ENCODE measurements at places on chromosomes 5 and 9.

- DNase-seq, result peak; percentile 59
Measured at GRCh38 chr9:109401169-109401989, 80.5 kb upstream of the EPB41L4B start.

- DNase-seq, result no peak
Measured at GRCh38 chr5:138936968-138937345, 61.8 kb upstream of the LRRTM2 start.

GRCh38 chr5:141889282-141889871 lies 11.2 kb upstream of the PCDH1 start:
- DNase-seq, result no peak

DNA sequence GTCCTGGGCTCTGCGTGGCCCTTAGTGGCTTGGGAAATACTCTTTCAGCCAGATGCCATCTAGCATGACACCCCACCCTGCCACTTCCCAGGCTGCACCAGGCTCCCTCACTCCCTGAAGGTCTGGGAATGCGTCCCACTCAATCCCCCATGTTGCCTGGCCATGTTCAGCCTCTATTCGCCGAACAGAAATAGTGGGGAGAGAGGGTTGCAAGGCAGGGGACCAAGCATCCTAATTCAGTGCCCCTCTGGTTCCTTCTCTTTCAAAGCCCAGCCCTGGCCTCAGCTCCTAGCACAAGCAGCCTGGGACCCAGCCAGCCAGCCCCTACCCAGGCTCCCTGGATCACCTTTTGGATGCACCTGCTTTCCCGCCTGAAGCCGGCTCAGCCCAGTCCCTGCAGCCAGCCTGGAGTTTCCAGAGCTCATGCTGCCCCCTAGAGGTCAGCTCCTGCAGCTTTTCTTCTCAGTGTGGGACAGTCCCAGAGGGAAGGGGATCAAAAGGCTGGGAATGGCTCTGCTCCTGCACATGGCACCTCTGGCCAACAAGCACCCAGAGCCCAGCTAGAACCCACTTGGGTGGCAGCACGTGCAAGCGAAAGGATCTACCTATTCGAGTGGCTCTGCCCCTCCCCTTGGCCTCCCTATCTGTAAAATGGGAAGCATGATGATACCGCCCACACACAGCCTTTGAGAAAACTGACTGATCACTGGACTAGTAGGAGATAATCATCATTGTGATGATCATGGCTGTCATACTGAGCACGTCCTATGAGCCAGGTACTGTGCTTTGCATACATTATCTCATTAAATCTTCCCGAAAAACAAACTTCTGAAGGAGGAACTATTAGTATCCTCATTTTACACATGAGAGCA lies 48.7 kb upstream of the C5orf58 start:
- peak; percentile 59 for DNase-seq

DNA sequence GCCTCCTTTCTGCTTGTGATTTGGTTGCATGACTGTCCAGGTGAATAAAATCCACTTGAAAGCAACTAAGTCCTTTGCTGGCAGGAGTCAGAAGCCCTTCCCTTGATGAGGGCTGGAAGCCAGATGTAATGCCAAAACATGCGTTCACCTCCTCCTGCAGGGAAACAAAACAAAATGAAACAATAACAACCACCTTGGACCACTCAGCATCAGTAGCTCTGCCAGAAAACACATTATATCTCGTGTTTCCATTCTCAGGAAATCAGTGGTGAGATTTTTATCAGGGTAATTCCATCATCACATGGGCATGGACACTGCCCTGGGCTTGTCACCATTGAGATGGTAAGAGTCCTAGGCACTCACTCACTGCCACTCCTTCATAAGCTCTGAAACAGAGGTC lies 350.3 kb upstream of the ACTBL2 start:
- DNase-seq, result no peak

DNA sequence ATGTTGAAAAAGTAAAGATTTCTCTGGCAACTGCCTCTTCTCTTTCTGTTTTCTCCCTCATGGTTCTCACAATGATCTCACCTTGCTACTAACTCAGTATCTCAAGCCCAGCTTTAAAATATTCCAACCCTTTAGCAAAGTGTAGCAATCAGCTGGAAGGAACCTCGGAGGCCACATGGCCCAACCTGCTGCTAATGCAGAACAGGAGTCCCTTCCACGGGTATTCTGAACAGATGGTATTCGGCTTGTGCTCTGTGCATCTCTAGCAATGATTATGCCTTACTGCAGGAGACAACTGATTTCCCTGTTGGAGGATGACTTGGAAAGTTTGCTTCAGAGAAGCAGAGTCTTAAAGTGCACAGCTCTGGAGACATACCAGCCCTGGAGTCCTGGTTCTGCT lies 151.8 kb upstream of the PPP1R2B start:
- no peak for DNase-seq

DNA sequence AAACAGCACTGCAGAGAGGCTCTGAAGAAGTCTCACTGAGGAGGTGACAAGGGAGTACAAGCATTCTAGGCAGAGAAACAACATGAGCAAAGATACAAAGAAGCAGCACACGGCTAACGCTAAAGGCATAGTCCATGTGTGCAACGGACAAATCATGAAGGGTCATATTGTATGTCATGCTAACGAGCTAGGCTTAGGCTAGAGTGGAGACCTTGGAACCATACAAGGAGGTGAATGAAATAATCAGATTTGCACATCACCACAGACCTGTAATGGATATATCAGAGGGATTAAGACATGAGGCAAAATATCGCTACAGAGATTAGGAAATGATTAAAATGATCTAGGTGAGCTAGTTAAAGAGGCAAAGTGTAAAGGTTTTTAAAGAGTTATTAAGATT lies 145.6 kb downstream of the NFIB start:
- DNase-seq, result no peak

DNA sequence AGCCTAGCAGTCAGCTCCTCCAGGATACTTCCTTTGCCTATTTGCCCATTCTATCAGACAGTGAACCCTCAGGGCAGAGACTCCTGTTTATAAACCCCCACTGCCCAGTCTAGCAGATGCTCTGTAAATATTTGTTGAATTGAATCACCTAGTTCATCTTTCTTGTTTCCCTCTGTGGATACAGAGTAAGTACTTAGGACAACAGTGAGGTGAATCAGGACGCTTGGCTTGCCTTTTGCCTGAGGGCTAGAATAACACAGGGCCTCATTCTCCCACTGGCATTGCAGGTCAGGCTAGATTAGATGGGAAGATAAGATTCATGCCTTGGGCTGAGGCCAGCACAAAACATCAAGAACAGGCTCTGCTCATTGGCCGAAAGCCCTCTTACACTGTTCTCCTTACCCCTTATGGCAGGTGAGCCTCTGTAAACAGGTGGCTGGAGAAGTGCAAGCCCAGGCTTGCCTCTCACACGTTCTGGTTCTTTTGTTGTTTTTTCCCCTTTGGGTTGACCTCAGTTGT lies 22.2 kb downstream of the TNFSF8 start:
- no peak for DNase-seq

GRCh38 chr9:21679432-21679831 lies 123.0 kb upstream of the MTAP start:
- DNase-seq, result no peak

DNA sequence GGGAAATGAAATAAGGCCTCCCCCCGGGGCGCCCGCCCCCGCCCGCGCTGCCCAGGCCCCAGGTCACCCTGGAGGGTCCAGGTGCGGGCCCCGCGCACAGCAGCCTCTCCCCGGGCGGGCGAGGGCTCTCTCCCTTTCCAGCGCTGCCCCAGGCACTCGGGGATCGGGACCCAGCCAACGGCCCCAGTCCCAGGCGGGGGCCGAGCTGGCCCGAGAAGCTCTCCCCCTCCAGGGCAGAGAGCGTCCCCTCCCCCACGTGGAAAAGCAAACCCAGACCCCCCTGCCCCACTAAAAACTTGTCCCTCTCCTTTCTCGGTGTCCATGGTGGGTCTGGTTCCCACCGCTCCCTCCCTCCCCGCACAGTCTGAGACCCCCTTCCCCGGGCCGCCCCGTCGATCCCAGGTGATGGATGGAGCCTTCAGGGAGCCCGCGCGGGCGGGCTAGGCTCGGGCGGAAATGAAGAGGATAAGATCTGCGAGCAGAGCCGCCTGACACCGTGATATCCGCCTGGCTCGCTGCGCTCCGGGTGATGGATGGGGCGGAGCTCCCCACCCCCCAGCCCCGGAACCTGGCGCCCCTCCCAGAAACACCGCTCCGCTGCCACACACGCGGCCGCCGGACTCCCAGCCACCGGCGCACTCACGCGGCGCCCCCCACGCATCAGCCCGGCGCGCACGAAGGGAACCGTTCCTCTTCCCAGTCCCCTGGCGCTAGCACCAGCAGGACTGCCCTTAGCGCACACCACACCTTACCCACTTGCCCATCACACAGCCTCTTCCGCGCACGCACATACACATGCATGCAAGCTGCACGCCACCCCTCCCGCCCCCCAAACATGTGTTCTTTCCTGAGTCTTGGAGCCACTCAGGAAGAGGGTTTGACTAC lies 81.7 kb upstream of the ZBTB43 start:
- no peak for DNase-seq

GRCh38 chr9:106615118-106615889 lies 247.7 kb upstream of the ZNF462 start:
- DNase-seq, result no peak

GRCh38 chr5:61730866-61731265 lies 398.8 kb downstream of the ZSWIM6 start:
- DNase-seq, result no peak

DNA sequence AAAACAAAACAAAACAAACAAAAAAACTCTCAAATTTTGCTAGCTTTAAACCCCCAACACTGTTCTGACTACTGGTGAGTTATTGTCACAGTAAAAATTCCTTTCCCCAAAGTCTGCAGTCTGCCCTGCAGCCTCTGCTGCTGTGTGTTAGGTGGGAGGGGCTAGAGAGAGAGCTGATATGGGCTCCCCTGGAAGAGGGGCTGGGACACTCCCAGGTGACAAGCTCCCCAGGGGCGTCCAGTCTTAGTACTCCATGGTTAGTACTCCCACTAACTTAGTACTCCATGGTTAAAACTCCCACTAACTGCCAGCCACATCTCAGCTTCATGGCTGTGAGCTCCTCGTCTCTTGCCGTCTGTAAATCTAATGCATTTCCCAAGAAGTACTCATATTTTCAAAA lies 191.9 kb downstream of the FANCC start:
- DNase-seq, result no peak

GRCh38 chr9:37035648-37036370 lies 1.7 kb upstream of the PAX5 start:
- no peak for DNase-seq

DNA sequence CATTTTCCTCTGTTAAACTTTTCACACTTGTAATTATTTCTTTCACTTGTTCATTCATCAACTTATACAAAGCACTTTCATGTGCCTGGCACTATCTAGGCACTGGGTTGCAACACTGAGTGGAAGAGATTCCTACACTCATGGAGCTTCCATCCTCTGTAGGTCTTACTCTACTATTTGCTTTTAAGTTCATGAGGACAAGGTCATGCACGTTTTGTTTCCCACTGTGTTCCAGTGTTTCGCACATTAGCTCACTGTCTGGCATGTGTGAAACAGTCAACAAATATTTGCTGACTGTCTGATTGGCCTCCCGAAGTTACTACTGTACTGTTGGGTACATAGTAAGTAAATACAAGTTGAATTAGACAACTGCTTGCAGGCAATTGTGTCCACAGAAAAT lies 87.9 kb upstream of the IFNK start:
- DNase-seq, result no peak

- DNase-seq, result peak; percentile 38
Measured at GRCh38 chr5:150302301-150303069, at the start of gene ARSI. Gene ARSI (minus strand): TSS chr5:150302905. CDS start chr5:150302373, 532 bp downstream.

DNA sequence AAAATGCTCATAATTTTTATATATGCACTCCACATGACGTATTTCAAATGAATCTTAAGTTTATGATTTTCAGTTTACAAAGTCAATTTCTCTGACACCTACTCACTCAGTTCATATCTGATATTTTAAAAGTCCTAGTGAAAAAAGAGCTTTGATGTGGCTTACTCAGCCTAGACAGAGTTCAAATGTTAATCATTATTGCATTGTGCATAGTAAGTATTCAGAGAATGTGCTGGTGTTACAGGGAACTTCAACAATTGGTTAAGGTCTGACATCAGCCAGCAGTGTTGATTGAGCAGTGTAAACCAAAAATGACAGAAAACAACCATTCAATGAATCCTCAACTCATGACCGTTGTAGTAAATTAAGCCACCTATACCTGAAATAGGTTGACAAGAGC lies 147.2 kb upstream of the LHFPL2 start:
- no peak for DNase-seq

GRCh38 chr9:12014488-12014887 lies 678.7 kb upstream of the TYRP1 start:
- no peak for DNase-seq

DNA sequence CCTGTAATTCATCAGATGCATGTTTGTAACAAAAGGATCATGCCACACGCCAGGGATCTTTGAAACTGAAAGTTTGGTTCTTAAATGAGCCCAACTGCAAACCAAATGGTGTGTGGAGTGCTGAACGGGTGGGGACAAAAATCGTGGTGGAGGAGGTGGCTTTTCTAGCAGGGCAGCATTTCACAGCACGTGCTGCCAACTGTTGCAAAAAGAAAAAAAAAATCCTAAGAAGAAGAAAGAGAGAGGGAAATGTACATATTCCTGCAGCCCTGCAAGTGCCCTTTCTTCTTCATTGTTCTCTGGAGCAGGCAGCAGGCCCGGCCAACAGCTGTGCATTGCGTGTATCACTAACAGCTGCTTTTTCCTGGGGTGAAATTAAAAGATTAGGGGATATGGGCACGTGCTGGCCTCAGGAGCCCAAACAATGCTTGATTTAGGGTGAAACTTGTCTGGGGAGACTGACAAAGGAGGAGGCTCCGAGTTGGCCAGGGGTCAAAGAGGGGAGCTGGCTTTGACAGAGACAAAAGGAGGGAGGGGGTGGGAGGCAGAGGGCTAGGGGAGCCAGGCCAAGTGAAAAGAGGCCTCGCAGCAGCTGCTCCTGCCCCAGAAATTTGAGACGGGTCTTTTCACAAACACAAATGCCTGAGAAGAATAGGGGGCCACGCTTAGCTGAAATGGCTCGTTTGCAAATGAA lies 73.0 kb downstream of the GADD45G start:
- DNase-seq, result peak; percentile 94

GRCh38 chr5:31939151-31939550 lies 235.0 kb downstream of the GOLPH3 start:
- no peak for DNase-seq

GRCh38 chr5:175252234-175252805 lies 191.7 kb downstream of the DRD1 start:
- DNase-seq, result no peak

GRCh38 chr9:83204047-83204446 lies 141.1 kb upstream of the RASEF start:
- no peak for DNase-seq

- no peak for DNase-seq
Measured at GRCh38 chr9:132647355-132647754, 22.4 kb downstream of the DDX31 start.

DNA sequence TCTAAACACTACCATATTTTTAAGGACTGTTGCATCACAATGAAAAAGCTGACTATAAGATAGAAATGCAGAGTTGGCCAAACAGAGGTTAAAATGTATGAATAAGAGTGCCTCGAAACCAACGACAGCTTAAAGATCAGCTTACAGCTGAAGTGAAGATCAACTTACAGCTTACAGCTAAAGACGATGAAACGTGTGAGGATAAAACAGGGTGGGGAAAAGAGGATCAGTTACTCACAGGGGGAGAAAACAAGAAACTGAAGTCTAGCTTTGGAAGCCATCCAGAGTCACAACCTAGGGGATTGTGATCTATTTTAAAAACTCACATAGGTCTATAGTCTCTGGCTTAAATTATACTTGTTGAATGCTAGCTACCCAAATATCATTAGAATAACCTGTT lies 220.0 kb downstream of the SNCAIP start:
- DNase-seq, result no peak

GRCh38 chr5:9947225-9947714 lies 302.4 kb downstream of the ATPSCKMT start:
- no peak for DNase-seq

GRCh38 chr5:175694371-175695160 lies 36.7 kb downstream of the HRH2 start:
- no peak for DNase-seq
